Cerebellum (tissue), 4 donors: ENCODE measurements at places on chromosomes 16 and 17. TPM values are rescaled to one million over a fixed set of nuclear protein-coding genes. Genes with fewer than 3 reads are reported as not detected.

DNA sequence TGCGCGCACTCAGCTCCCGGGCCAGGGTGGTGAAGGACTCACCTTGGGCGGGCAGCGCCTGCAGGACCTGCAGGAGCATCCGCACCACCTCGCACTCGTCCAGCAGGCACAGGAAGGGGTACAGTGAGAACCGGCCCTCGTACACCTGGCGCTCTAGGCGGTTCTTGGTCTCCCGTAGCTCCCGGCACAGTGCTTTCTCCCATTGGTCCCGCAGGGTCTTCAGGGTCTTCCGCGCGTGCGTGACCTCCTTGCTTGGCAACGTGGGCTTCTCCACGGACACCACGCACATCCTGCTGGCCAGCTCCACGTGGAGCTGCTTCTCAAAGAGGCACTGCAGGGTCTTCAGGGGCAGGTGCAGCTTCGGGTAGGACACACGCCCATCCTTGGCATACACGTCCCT lies 74.1 kb upstream of the MED13 start:
- DNase-seq = no peak

DNA sequence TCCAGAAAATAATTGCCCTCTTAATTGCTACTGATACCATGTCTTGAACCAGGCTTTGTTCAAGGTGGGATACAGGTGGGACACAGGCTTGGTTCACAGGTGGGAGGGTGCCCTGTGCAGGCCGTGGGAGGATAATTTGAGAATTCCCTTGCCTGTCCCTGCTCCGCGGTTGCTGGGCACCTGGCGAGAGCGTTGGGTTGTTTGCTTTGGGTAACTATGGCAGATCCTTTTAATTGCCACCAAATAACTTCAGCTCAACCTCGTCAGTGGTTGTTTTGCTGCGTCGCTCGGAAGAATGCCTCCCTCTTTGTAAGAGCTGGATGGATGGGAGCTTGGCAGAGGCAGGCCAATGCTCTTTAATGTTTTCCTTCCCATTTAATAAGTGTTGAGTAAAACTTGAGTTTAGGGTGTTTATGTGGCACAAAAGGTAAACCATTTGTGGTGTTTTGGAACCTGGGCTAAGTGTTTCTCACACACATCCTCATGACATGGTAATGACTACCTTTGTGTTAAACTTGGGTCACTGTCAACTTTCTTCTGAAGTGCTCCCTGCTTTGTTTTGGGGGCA lies 202.5 kb downstream of the MSI2 start:
- DNase-seq = no peak

DNA sequence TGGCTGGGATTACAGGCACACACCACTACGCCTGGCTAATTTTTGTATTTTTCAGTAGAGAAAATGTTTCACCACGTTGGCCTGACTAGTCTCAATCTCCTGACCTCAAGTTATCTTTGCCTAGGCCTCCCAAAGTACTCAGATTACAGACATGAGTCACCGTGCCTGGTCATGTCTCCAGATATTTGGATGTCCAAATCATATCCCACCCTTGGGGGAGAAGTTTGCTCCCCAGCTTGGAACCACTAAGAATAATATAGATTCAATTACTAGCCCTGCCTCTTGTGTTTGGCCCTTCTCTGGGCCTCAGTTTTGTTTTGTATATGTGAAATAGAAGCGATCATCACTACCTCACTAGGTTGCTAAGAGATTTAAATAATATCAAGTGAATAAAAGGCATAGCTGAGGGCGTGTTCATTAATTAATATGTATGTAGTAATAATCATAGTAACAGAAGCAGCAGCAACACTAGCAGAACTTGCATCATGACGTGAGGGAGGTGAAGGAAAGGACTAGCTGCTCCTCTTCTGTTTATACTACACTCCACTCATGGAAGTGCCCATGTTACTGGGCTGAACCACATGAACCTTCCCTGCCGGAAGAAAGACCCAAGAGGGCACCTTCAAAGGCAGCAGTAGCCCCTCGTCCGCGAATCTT lies 253.6 kb upstream of the XYLT1 start:
- DNase-seq = no peak

DNA sequence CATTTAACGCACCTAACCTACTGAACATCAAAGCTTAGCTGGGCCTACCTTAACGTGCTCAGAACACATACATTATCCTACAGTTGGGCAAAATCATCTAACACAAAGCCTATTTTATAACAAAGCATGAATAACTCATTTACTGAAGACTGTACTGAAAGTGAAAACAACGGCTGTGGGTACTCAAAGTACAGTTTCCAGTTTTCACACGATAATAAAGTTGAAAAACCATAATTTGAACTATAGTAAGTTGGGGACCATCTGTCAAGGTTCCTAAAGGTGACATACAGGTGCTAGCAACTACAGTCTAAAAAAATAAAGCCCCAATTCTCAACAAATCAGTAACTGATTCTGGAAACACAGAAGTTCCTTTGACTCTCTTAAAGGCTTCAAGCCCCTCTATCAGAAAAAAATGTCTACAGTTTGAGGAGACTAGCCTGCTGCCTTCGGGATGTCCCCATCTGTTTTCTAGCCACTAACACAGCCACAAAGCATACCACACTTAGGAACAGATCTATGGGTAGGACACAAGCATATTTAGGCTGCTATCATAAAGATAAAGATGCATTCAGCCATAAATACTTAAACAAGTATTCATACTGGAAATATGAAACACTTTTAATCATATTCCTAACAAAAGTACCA lies 71.3 kb downstream of the KANSL1 start:
- no peak for DNase-seq

- no peak for DNase-seq
These were observed 14.4 kb downstream of the TBKBP1 start for GRCh38 chr17:47708312-47708863.

GRCh38 chr16:51163366-51163765 lies 12.3 kb upstream of the SALL1 start:
- no peak for DNase-seq

GRCh38 chr17:71339206-71339605 lies 781.6 kb upstream of the SOX9 start:
- no peak for DNase-seq

- no peak for DNase-seq
These were observed 13.4 kb downstream of the CMC2 start for GRCh38 chr16:80993307-80993706.

DNA sequence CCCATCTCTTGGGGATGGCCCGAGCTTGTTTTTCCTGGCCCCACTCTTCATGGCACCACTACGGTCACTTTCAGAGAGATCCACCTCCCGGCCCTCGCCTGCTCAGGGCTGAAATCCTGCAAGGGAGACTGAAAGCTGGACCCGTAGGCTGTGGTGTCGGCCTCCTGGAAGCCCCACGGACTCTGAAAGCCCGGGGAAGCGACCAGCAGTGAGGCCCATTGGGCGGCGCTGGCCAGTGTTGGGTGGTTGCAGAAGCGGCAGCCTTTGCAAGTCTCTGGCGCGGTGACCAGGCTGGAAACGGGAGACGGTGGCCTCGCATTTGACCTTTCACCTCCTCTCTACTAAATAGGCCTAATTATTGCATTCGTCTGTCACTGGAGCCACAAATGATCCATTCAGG lies 186.0 kb upstream of the FOXF1 start:
- DNase-seq = no peak

DNA sequence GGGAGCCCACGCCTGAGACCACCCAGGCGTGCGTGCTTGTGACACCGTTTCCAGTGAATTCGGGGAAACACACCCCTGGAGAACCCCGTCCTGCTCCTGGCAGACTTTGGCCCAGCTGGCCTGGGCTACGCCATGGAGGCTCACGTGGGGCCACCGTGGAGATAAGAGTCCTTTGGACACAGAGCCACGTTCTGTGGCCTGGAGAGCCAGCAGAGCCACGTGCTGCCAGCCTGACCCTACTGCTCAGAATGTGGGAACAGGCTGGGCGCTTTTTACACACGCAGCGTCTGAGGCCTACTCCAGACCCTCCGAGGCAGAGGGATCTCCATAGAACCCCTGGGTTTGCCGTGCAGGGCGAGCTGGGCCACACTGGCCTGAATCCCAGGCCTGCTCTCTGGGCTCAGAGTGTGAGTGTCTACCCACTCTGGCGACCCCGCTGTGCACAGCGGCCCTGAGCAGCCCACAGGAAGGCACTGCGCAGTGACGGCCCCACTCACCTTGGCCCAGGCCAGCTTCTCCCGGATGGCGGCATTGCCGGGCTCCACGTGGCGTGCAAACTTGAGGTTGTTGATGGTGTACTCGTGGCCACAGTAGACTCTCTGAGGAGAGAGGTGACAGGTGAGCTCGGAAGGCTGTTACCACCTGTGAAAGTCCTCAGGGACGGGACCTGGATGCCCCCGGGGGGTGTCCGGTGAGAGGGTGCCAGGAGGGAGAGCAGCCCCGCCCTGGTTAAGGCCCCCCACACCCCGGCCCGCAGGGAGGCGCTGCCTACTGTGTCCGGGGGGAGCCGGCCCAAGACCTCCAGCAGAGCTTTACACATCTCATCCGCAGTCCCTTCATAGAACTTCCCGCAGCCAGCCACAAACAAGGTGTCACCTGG lies 10.0 kb downstream of the HAGH start:
- DNase-seq = no peak

- no peak for DNase-seq
These were observed 5.7 kb downstream of the CACNG1 start for GRCh38 chr17:67050066-67050465.

- DNase-seq = no peak
These were observed 2.2 kb downstream of the GRB7 start for GRCh38 chr17:39739885-39740356.

GRCh38 chr16:3195975-3196374 lies 8.0 kb downstream of the OR1F1 start:
- no peak for DNase-seq

- no peak for DNase-seq
These were observed 73.8 kb downstream of the C17orf58 start for GRCh38 chr17:67922503-67922902.

DNA sequence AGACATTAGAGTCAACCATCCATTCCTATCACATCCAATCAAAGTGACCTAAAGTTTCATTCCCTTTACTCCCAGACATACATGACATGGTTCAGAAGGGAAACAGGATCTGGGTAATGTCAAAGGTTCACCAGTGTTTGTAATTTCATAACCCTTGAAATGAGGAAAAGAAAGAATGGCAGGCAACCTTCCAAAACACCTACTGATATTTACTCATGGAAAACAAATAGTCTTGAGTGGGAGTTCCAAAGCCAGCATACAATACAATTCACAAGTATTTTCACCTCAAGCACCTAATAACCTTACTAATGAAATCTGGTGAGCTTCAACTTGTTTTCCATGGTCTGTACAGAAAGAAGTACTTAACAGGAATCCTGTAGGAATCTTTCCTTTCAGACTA lies 72.5 kb upstream of the AXIN2 start:
- no peak for DNase-seq

DNA sequence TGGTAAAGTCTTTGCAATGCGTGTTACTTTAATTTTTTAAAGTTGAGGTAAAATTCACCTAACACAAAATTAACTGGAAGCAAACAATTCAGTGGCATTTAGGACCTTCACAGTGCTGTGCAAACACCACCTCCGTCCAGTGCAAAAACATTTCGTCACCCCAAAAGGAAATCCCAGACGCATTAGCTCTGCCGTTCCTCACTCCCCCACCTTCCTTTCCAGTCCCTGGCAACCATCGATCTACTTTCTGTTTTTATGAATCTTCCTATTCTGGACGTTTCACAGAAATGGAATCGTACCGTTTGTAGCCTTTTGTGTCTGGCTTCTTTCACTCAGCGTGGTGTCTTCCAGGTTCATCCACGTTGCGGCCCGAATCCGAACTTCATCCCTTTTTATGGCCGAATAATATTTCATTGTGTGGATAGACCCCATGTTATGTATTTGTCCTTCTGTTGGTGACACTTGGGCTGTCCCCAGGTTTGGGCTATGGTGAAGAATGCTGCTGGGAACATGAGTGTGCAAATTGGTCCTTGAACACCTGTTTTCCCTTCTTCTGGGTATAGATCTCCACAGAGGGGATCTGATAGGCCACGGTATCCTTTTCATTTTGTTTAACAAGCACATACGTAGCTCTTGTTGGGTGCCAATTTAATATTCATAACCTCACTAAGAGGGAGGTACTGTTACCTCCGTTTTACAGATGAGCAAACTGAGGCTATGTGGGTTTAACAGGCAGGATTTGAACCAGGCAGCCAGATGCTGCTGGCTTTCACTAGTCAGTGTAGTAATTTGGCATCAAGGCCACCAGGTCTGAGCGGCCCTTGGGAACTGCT lies 232.0 kb upstream of the GSE1 start:
- DNase-seq = no peak

DNA sequence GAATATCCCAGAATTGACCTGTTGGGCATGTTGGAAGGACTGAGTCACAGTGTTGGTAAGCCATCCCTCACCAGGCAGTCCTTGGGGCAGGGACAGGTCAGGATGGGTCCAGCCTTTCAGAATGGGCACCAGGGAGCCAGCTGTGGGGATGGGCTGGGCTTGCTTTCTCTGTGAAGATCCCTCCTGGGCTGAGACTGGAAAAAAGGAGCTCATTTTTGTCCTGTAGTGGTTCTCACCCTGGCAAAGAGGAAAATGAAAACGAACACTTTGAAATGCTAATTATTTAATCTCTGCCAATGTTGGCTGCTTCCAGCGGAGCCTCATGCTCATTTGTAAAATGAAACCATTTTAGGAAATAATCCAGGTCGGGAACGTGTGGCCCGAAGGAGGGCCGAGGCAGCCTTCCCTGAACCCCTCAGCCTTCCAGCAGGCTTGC lies 237.5 kb upstream of the SALL1 start:
- DNase-seq = no peak

GRCh38 chr17:410543-411401 lies 58.2 kb upstream of the RPH3AL start:
- DNase-seq = peak; percentile 7

DNA sequence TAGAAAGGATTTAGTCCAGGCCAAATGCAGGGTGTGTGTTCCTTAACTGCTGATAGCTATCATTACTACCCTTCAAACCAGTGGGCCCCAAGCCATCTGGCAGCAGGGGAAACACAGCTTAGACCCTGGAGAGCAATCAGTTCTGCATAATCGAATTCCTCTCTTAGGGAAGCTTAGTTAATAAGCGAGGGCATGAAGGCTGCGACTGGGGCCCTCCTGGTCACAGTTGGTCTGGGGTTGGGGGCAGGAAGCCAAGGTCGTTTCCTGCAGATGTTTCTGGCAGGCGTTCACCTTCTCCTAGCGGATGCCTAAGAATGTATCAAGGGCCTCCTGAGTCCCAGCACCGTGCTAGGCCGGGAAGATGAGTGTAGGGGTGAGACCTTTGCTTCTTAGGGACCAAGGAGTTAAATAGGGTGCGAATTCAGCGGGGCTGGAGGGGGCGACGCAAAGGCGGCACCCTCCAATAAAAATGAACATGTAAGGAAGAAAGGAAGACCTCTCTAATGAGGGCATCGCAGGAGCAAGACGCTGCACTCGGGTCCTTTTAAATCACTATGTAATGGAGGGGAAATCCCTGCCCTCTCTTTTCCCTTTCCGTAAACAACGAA lies 16.5 kb upstream of the EEF2K start:
- no peak for DNase-seq

GRCh38 chr17:50935221-50935995 lies 69.3 kb upstream of the TOB1 start:
- peak; percentile 87 for DNase-seq

GRCh38 chr16:86307514-86307903 lies 202.8 kb upstream of the FOXF1 start:
- no peak for DNase-seq

HCRT gene
- not detected for total RNA-seq

OTOP3 gene
- not detected for total RNA-seq

TEKT3 gene
- total RNA-seq = 0.82 TPM

VMP1 gene
- 153 TPM for total RNA-seq

ATP6V0A1 gene
- total RNA-seq = 210 TPM

DPEP2 gene
- 0.73 TPM for total RNA-seq

ZG16 gene
- total RNA-seq = 0.09 TPM

MPP3 gene
- 49.0 TPM for total RNA-seq

TPSAB1 gene
- total RNA-seq = 0.27 TPM

MYLK3 gene
- 1.3 TPM for total RNA-seq

SECTM1 gene
- total RNA-seq = 3.4 TPM
